H1 (cell line): ENCODE measurements at places on chromosomes 12 and 14. TPM values are rescaled to one million over a fixed set of nuclear protein-coding genes. Genes with fewer than 3 reads are reported as not detected.
A peak's percentile ranks its signal among the peaks of the same experiment; 100 is the strongest.

DNA sequence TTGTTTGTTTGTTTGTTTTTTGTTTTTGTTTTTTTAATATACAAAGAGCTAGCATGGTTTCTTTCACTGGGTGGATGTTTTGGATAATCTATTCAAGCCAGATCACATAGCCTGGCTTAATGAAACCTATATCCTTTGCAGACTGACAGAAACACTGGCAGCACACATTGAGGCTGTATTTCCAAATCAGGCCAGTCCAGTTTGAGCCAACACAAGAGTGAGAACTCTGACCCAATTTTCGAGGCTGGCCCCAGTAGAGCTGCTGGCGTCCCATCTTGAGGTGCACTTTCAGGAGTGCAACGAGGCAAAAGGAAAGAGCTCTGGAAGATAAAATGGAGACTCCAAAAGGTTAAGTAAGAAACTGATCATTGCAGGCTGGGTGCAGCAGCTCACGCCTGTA, 43.9 kb upstream of the ACTN1 start:
- H3K4me1 ChIP-seq = no peaks in the 10 kb centered on the region
- H3K27ac ChIP-seq = no peak overlapping the region
- no peaks in the 10 kb centered on the region for H3K36me3 ChIP-seq
- H3K4me3 ChIP-seq = no peak overlapping the region

- H3K4me3 ChIP-seq = no peak overlapping the region
- DNase-seq = no peak
- H3K4me1 ChIP-seq = no peaks in the 10 kb centered on the region
Measured at GRCh38 chr14:101033446-101034165, 130.1 kb upstream of the RTL1 start.

- H3K4me1 ChIP-seq = no peaks in the 10 kb centered on the region
- no peak for DNase-seq
- H3K4me3 ChIP-seq = no peak overlapping the region
- H3K27ac ChIP-seq = no peak overlapping the region
Measured at GRCh38 chr12:53543539-53543938, 36.3 kb upstream of the NPFF start.

GRCh38 chr12:16553457-16553856, 52.5 kb downstream of the LMO3 start:
- no peaks in the 10 kb centered on the region for H3K36me3 ChIP-seq
- no peak overlapping the region for H3K27ac ChIP-seq
- peaks cover 1% of the 10 kb centered on the region for H3K27me3 ChIP-seq
- H3K4me3 ChIP-seq = no peak overlapping the region
- H3K4me1 ChIP-seq = no peaks in the 10 kb centered on the region

- no peaks in the 10 kb centered on the region for H3K36me3 ChIP-seq
- H3K4me3 ChIP-seq = no peak overlapping the region
- H3K27me3 ChIP-seq = no peaks in the 10 kb centered on the region
- no peak overlapping the region for H3K27ac ChIP-seq
- DNase-seq = no peak
Measured at GRCh38 chr12:1380171-1380851, 214.1 kb downstream of the FBXL14 start.

GRCh38 chr12:100164153-100164704, 21.6 kb upstream of the BLTP3B start:
- no peak overlapping the region for H3K27ac ChIP-seq
- H3K4me1 ChIP-seq = peaks cover 8% of the 10 kb centered on the region
- DNase-seq = no peak
- no peaks in the 10 kb centered on the region for H3K27me3 ChIP-seq
- H3K4me3 ChIP-seq = peak overlapping the region; percentile 28; the same call in 1 of the 2 replicates

DNA sequence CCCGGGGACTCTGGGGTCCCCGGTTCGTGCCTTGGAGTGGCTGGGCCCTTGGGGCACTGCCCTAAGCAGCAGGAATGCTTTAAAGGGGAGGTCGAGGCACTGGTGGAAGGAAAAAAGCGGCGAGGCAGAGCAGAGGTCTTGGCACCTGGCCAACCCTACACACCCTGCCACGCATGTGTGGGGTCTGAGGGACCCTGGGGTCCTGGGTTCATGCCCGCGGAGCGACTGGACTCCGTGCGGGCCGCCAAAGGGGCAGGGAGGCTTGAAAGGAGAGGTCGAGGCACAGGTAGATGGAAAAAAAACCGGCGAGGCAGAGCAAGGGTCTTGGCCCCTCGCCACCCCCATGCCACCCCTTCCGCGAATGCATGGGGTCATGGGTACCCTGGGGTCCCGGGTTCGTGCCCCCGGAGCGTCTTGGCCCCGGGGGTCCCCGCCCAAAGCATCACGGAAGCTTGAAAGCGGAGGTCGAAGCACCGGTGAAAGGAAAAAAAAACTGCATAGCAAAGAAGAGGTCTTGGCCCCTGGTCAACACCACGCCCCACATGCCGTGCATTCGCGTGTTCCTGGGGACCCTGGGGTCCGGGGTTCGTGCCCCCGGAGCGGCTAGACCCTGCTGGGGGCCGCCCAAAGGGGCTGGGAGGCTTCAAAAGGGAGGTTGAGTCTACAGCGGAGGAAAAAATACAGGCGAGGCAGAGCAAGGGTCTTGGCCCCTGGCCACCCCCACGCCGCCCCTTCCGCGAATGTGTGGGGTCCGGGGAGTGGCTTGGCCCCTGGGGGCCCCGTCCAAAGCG, 312.9 kb downstream of the ALG10 start:
- peaks cover 3% of the 10 kb centered on the region; the same call in 1 of the 2 replicates for H3K36me3 ChIP-seq
- H3K27me3 ChIP-seq = no peaks in the 10 kb centered on the region
- no peak for DNase-seq
- H3K27ac ChIP-seq = no peak overlapping the region
- H3K4me1 ChIP-seq = no peaks in the 10 kb centered on the region

GRCh38 chr12:8773461-8773860, 49.0 kb upstream of the A2ML1 start:
- no peaks in the 10 kb centered on the region for H3K4me1 ChIP-seq
- H3K4me3 ChIP-seq = no peak overlapping the region
- H3K27me3 ChIP-seq = no peaks in the 10 kb centered on the region

- H3K27ac ChIP-seq = peak overlapping the region; percentile 79
- no peaks in the 10 kb centered on the region; the same call in 1 of the 2 replicates for H3K36me3 ChIP-seq
- DNase-seq = no peak
- no peak overlapping the region; the same call in 1 of the 2 replicates for H3K4me3 ChIP-seq
- no peaks in the 10 kb centered on the region for H3K27me3 ChIP-seq
- peaks cover 14% of the 10 kb centered on the region for H3K4me1 ChIP-seq
Measured at GRCh38 chr12:107645630-107646333, 39.8 kb upstream of the PWP1 start.

DNA sequence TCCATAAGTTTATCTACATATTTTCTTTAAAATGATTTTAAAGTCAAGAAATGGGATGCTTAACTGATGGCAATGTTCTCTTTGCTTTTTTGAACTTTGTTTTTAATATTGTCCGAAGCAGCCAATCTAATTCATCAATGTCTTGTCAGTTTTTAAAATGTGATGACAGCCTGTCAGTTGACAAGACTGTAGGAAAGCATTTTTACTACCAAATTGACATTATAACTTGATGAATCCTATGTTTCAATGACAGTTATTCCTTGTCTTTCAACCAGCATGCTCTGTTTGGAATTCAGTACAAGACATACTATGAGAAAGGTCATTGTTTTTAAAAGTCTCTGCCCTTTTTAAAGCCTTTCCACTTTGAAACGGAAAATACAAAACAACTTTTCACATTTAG, 1073.2 kb downstream of the TMTC2 start:
- no peak for DNase-seq
- no peak overlapping the region for H3K27ac ChIP-seq
- no peaks in the 10 kb centered on the region for H3K36me3 ChIP-seq
- no peak overlapping the region for H3K4me3 ChIP-seq

DNA sequence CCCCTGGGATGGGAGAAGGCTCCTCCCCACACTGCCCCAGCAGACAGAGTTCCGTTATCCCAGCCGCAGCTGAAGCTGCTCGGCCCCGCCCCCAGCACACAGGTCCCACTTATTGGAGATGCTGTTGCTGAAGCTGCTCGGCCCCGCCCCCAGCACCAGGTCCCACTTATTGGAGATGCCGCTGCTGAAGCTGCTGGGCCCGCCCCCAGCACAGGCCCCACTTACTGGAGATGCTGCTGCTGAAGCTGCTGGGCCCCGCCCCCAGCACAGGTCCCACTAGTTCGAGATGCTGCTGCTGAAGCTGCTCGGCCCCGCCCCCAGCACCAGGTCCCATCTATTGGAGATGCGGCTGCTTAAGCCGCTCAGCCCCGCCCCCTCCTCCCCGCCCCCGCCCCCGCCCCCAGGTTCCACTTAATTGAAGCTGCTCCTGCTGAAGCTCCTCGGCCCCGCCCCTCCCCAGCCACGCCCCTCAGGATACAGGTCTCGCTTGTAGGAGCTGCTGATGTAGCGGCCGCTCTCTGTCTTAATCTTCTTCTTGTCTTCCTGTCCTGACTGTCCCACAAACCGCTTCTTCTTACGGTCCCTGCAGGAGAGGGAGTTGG, 12.0 kb downstream of the CFAP73 start:
- no peak overlapping the region for H3K4me3 ChIP-seq
- H3K4me1 ChIP-seq = peaks cover 8% of the 10 kb centered on the region
- H3K27me3 ChIP-seq = no peaks in the 10 kb centered on the region
- H3K36me3 ChIP-seq = peaks cover 36% of the 10 kb centered on the region; the same call in 1 of the 2 replicates
- no peak overlapping the region for H3K27ac ChIP-seq

- no peaks in the 10 kb centered on the region for H3K27me3 ChIP-seq
- no peaks in the 10 kb centered on the region for H3K4me1 ChIP-seq
- H3K4me3 ChIP-seq = no peak overlapping the region
- H3K27ac ChIP-seq = no peak overlapping the region
Measured at GRCh38 chr12:131163189-131163738, 209.6 kb downstream of the ADGRD1 start.

GRCh38 chr12:32918890-32919801, 22.6 kb upstream of the PKP2 start:
- H3K36me3 ChIP-seq = no peaks in the 10 kb centered on the region
- H3K4me3 ChIP-seq = no peak overlapping the region
- H3K27me3 ChIP-seq = no peaks in the 10 kb centered on the region
- no peaks in the 10 kb centered on the region for H3K4me1 ChIP-seq

DNA sequence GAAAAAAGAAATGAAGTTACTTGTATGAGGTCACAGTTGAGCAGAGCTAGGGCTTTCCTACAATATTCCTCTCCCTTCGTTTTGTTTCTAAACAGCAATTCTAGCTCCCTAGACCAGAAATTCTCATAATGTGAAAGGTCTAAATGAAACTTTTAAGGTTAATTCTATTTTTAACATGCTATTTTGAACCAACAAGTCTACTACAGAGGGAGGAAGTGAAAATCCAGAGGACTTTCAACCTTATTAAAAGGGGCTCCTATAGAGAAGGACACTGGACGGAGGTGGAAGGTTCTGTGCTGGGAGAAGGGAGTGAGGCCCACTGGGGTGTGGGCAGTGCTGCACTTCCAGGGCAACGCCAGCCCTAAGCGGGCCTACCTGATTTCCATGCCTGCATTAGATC, 13.4 kb downstream of the GSG1 start:
- no peak overlapping the region for H3K27ac ChIP-seq
- H3K4me3 ChIP-seq = no peak overlapping the region
- DNase-seq = no peak
- H3K36me3 ChIP-seq = no peaks in the 10 kb centered on the region
- H3K4me1 ChIP-seq = peaks cover 20% of the 10 kb centered on the region

- H3K4me3 ChIP-seq = no peak overlapping the region
- DNase-seq = no peak
- no peak overlapping the region; the same call in 1 of the 2 replicates for H3K27ac ChIP-seq
Measured at GRCh38 chr12:10716704-10717315, 6.3 kb downstream of the YBX3 start.

DNA sequence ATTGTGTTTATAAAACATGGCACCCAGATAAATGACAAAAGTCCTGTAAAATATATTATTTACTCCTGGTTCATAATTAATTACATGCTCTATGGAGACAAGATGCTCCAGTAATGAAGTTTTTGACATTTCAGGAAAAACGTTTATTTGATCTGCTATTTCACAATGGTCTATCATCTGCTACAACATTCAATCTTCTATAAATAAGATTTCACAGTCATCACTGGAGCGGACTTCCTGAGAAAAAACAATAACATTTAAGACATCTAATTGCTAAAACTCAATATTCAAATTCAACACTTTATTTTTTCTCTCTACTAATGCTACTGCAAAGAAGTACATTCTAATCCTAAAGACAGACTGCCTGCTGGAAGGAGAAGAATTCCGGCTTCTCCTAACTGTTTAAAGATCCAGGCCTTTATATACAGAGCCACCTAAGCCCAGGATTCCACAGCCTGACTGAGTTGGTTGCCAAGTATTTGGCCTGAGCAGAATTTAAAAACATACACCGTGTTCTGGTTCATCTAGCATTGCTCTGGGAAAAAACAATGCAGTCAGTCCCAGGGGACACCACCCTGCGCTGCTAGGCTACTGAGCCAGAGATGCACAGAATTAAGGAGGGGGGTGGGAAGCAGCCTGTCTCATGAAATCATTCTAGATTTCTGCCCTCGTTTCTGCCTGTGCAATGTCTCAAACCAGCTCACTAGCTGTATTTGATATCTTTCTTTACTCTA, 58.0 kb downstream of the TMTC1 start:
- DNase-seq = no peak
- H3K27ac ChIP-seq = no peak overlapping the region
- H3K36me3 ChIP-seq = no peaks in the 10 kb centered on the region
- no peak overlapping the region for H3K4me3 ChIP-seq
- no peaks in the 10 kb centered on the region for H3K27me3 ChIP-seq

DNA sequence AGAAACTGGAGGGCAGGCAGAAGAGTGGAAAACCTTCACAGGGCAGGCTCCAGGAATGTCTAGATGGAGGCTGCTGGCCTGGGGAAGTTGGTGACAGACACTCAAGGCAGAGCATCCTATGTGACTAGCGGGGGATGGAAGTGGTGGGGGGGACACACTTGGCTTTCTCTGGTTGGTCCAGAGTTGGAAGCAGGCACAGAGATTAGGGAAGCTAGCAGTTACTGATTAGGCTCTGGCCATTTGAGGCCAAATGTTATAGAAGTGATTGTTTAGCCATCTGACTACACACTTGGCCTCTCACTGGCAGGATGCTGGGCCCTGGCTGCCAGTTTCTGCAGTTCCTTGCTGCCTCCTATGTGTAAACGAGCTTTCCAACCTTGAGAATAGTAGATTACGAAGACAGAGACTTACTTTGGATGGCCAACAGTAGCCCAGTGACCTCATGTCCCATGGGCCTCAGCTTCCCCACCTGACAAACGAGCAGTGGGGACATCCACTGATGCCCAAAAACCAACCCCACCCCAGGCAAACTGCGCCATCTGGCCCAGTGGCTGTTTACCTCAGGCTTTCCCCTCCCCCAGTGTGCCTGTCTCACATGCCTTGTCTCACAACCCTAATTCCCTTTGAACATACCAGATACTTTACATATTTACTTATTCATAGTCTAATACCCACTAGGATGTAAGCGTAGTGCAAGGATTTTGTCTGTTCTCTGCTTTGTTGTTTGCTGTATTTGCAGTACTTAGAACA, 102.7 kb downstream of the PAPLN start:
- no peaks in the 10 kb centered on the region; the same call in 1 of the 2 replicates for H3K4me1 ChIP-seq
- H3K4me3 ChIP-seq = no peak overlapping the region
- H3K27me3 ChIP-seq = no peaks in the 10 kb centered on the region
- no peak for DNase-seq

GRCh38 chr12:122499991-122500684, 594 bp downstream of the ZCCHC8 start:
- H3K36me3 ChIP-seq = peaks cover 2% of the 10 kb centered on the region
- DNase-seq = no peak
- peak overlapping the region; percentile 96 for H3K4me3 ChIP-seq
- no peaks in the 10 kb centered on the region for H3K27me3 ChIP-seq
- H3K4me1 ChIP-seq = no peaks in the 10 kb centered on the region
- peak overlapping the region; percentile 90 for H3K27ac ChIP-seq

The C3AR1 gene
- total RNA-seq = not detected in 2 replicates

The RDH12 gene
- 1.1 and 1.2 TPM in 2 replicates for total RNA-seq

The FAIM2 gene
- total RNA-seq = 0.89 and 1.4 TPM in 2 replicates

The INHBC gene
- total RNA-seq = not detected in 2 replicates

The HSP90B1 gene
- 837 and 847 TPM in 2 replicates for total RNA-seq

The BMP4 gene
- 5.4 and 5.9 TPM in 2 replicates for total RNA-seq

The DAO gene
- total RNA-seq = not detected in 2 replicates
